HT-29 (cell line): ENCODE measurements at places on chromosomes 6 and 20.
A peak's percentile ranks its signal among the peaks of the same experiment; 100 is the strongest.

DNA sequence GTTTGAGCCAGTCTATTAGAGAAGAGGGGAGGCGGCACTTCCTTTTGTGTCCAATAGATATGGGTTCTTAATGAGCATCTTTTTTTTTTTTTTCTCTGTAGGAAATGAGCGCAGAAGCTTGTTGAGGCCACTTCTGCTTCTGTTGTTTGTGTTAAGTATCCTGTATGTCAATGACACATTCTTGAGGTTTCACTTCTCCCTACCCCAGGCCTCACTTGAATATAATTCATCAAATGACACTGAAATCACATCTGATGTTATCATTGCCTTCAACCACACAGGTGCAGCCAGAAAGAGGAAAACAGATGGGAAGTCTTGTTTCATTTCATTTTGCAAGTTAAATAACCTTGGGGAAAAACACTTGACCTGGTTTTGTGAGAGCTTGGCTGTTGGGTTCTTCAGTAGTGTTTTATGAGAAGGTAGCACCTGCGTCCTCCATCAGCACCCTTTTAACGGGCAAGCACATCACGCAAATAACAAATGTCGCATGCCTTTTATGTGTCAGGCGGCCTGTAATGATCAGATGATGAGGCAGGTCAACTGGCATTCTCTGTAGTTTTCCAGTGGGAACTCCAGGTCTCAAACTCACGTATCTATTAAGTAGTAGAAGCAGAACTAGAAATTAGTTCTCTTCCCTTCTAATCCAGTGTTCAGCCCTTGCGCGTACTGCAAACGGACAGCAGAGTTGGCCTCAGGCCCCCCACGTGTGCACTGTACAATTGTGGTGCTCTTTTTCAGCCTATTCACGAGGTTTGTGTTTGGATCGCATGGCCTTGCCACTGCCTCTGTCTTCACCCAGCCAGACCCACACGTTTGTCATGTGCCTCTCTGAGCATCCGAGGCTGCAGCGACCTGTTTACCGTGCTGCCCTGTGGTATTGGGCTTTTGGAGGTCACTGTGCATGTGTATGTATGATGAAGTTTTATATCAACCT lies 23.5 kb downstream of the PLEKHG1 start:
- peak; percentile 43 for DNase-seq

- no peak for DNase-seq
Observed at GRCh38 chr6:14921878-14922671, 323.8 kb upstream of the JARID2 start.

- no peak for DNase-seq
Observed at GRCh38 chr6:37826993-37827392, 7.5 kb downstream of the ZFAND3 start.

DNA sequence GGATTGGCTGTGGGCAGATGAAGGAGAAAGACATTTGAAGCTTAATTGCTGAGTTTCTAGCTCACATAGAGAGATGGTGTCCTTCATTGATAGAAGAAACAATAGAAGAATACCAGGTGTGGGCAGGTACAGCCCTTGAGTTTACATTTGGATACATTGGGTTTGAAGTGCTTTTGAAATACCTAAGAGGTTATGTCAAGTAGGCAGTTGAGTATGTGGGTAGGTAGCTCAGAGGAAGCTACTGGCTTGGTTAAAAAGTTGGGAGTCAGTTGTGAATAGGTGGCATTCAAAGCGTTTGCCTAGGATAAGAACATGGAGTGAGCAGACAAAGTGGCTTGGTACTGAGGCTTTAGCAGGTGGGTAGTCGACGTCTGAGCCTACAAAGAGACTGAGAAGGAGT lies 25.0 kb downstream of the NDUFAF5 start:
- no peak for DNase-seq

DNA sequence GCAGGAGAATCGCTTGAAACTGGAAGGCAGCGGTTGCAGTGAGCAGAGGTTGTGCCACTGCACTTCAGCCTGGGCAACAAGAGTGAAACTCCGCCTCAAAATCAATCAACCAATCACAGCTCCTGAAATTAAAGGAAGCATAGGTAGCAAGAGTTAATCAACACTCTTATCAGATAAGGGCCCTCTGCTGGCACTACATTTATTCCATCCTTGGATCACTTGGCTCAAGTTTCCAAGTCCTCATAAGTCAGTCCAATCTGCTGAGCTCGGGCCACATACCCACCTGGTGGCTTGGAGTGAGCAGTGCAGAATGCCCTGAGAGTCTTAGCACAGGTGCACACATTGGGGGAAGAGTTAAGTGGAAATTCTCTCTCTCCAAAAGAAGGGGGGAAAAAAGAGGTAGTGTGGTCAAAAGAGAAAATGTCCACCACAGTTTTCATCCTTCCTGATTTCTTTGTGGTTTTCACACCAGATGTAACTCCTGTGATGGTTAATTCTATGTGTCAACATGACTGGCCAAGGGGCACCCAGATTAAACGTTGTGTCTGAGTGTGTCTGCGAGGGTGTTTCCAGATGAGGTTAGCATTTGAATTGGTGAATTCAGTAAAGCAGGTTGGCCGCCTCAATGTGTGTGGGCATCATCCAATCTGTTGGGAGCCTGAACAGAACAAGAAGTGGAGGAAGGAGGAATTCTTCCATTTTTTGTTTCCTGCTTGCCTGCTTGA lies 14.2 kb upstream of the FAM8A1 start:
- peak; percentile 76 for DNase-seq

GRCh38 chr6:23245572-23245971 lies 676.2 kb downstream of the HDGFL1 start:
- no peak for DNase-seq

DNA sequence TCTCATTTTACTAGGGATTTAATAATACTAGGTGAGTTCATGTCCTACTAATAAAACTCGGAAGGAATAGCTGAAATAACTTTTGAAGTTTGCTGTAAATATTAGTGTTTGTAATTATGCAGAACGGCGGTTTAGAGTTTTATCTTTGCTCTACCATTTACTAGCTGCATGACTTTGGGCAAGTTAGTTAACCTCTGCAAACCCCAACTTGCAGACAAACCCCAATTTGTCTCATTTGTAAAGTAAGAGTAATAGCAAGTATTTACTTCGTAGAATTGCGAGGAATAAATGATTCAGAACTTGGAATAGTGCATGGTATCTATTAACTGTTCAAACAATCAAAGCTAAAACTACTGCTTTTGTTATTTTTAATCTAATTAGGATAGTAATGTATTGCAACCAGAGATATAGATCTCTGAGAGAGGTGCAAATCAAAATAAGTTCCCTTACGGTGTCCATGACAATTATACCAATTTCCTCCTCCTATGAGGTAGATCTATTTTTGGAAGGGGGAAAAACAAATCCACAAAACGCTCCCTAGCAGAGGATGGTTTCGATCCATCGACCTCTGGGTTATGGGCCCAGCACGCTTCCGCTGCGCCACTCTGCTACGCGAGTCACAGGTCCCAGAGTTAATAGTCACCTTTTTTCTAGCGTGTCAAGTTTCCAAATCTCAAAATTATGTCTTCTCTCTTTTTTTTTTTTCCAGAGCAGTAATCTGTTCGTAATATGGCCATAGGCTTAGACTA lies 35.1 kb upstream of the BTN3A2 start:
- peak; percentile 86 for DNase-seq
